Motor neuron (in vitro differentiated cells): ENCODE measurements at places on chromosomes 4 and X. TPM values are rescaled to one million over a fixed set of nuclear protein-coding genes. Genes with fewer than 3 reads are reported as not detected.
A peak's percentile ranks its signal among the peaks of the same experiment; 100 is the strongest.

GRCh38 chr4:155974476-155974749, 20.7 kb upstream of the CTSO start:
- ATAC-seq = no peak

The HTN3 gene
- total RNA-seq = not detected in 2 replicates

DNA sequence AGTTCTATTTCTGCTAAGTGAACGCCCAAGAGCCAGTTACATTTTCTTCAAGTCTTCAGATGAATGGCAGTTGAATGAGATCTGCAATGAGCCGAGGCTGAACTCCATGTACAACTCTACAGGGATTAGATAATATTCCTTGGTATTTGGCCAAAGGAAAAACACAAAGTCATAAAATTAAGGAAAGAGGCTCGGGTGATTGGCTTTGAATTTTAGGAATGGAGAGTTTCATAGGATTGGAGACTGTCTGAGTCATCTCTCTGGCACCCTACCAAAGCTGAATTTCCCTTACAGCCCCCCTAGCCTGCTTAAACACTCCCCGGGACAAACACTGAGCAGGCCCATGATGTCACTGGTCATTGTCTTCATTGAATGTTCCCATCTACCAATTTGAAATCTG, 188.0 kb upstream of the C1QTNF7 start:
- ATAC-seq = no peak

DNA sequence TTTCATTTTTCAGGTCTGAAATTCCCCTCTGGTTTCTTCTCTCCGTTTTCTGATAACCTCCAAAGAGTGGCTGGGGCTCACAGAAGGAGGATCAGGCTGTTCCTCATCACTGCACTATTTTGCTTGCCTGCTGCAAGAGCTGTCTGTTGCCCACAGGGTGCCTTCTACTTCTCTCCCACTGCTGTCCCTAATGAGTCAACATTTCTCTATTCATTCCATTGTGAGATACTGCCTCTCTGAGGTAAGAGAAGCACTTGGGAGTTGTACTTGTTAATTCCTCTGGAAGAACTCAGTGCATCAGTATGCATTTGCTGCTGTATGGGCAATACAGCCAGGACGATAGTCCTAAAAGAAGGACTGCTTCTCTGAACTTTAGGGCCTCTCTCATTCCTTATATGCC, 34.8 kb downstream of the CT47B1 start:
- ATAC-seq = no peak

DNA sequence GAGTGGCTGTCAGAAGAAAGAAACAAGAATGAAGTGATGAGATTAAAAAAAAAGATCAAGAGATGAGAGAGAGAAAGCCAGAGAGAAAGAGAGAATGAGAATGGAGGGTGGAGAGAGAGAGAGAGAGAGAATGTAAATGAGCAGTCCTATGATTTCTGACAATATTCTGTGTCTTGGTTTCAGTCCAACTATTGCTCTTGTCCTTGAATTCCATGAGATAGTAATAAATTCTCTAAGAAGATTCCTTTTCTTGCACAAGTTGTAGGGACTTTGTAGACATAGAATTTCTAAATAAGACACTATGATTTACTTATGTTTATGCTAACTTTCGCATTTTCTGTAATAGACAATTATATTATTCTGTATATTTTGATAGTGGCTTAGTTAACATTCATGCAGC, 149.6 kb upstream of the CTSO start:
- no peak for ATAC-seq

DNA sequence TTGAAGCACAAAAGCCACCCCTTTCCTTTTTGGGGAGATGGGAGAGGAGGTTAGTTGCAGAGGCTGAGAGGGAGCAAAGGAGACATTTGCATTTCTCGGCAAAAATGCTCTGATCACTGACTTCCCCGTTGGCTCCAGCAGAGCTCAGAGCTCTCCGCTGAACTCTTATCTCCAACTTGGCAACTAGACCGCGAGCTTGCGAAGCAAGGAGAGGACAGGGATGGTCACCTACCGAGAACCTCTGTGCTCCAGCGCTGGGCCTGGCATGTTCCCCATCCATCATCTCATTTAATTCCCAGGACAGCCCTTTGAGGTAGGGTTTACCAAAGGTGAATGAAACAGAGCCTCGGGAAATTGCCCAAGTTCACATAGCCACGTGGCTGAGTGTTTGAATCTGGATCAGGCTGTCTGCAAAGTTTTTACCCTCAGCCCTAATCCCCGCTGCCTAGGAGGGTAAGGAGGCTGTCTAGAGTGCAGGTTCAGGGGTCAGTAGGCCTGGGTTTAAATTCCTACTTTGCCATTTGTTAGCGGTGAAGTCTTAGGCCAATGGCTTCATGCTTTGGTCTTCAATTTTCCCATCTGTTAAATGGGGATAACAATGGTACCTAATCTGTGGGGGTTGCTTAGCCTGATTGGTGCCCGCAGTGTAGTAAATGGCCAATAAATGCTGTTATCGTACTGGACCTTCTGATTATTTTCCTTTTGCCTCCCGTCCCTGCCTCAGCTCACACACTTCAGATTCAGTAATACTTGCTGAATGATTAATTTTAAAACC, 3.8 kb upstream of the CITED1 start:
- no peak for ATAC-seq

The VSIG4 gene
- total RNA-seq = 0.16 TPM in 1 of 2 replicates, not detected in the other

- peak; percentile 47 for ATAC-seq
These were observed 21.2 kb upstream of the MSX1 start for GRCh38 chr4:4838051-4838935.

The RHOXF2 gene
- total RNA-seq = 0.98 and 1.2 TPM in 2 replicates

DNA sequence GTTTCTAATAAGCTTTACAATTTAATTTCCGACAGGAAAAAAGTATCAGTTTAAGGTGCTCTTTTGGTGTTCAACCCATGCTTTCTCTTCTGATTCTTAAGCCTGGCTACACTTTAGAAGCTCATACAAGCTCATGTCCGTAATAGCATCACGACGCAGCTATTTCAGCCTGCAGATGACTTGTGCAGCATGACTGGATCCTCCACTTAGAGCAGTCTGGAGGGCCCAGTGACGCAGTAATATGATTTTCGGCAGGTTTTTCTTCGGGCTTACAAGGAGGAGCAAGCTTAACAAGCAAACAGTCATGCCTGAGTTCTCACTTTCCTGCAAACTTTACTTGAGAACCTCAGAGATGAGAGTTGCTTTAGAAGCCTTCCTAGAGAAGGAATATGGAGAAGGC, 85.3 kb upstream of the MAML3 start:
- ATAC-seq = no peak

The XIAP gene
- 37.9 and 45.3 TPM in 2 replicates for total RNA-seq

- ATAC-seq = no peak
These were observed 15.2 kb downstream of the BCOR start for GRCh38 chrX:40082447-40083119.

GRCh38 chr4:98470366-98470765, 188.0 kb downstream of the TSPAN5 start:
- ATAC-seq = no peak

DNA sequence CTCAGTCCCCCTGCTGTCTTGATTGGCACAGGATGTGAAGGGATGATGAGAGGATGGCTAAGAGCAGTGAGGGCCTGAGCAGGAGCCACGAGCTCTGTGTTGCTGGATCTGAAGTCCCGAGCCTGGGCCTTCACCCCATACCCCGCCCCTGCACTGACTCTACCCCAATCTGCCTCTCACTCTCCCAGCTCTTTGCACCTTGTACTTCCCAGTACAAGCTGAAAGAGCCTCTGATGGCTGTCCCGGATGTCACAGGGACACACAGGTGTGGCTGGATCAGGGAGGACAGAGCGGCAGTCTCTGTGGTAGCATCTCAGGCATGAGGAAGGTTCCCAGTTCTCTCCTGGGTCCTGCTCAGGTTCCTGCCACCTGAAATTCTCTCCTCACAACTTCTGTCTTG, 103.6 kb downstream of the CHIC2 start:
- no peak for ATAC-seq

The VEGFC gene
- 1.4 and 1.9 TPM in 2 replicates for total RNA-seq

The CSN1S1 gene
- total RNA-seq = not detected in 2 replicates

- no peak for ATAC-seq
These were observed 41.0 kb downstream of the PRPS1 start for GRCh38 chrX:107669261-107669660.

The CSAG3 gene
- not detected in 2 replicates for total RNA-seq

The CTAG1B gene
- not detected in 2 replicates for total RNA-seq

The CENPVL1 gene
- total RNA-seq = 0.98 and 1.0 TPM in 2 replicates

The PLAC8 gene
- total RNA-seq = 0.25 TPM in 1 of 2 replicates, not detected in the other

DNA sequence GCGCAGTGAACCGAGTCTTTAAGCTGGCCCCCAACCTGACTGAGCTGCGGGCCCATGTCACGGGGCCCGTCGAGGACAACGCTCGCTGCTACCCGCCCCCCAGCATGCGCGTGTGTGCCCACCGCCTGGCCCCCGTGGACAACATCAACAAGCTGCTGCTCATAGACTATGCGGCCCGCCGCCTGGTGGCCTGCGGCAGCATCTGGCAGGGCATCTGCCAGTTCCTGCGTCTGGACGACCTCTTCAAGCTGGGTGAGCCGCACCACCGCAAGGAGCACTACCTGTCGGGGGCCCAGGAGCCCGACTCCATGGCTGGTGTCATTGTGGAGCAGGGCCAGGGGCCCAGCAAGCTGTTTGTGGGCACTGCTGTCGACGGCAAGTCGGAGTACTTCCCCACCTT, 2.2 kb downstream of the PLXNA3 start:
- ATAC-seq = no peak

DNA sequence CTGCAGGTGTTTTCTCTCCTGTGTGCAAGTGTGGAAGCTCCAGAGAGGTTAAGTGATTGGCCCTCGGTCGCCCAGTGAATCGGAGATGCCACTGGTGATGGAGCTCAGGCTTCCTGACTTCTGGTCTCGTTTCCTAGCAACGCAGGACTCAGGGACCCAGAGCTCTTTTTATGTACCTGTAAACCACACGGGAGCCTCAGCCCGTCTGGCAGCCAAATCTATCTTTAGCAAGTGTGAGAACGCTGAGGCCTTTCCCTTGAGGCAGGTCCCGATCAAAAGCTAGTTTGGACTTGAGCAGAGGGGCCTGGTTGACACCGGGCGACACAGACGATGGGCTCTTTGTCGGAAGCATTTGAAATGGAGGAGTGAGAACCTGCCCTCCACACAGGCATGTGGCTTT, 116.8 kb downstream of the SORCS2 start:
- peak; percentile 9 for ATAC-seq

The NHSL2 gene
- 5.0 and 8.5 TPM in 2 replicates for total RNA-seq

DNA sequence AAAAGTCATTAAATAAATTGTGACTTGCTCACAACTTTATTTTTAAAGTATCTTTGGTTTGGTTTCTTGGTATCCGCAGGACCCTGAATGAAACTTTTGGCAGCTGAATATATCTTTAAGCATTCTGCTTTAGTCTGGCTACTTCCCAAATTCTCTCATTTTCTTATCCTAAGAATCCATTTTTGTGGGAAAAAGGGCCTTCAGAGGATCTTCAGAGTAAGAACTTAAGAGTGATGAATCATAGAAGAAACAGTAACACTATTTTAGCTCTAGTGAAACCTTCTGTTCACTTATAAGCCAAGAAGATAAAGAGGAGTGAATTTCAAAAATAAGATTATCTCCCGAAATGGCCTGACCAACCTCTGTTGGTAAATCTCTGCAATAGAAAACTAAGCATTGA, 540.6 kb upstream of the MAGEB18 start:
- no peak for ATAC-seq

- peak; percentile 5 for ATAC-seq
These were observed 49.5 kb upstream of the ENPP6 start for GRCh38 chr4:184267206-184267608.

GRCh38 chr4:9845791-9846493, 64.5 kb downstream of the DRD5 start:
- ATAC-seq = no peak

The DSPP gene
- 0.46 TPM in 1 of 2 replicates, not detected in the other for total RNA-seq

GRCh38 chr4:40340030-40340429, 4.9 kb downstream of the CHRNA9 start:
- ATAC-seq = no peak

GRCh38 chr4:155943605-155944291, 9.9 kb downstream of the CTSO start:
- ATAC-seq = no peak

The ZNF185 gene
- total RNA-seq = 4.6 and 5.1 TPM in 2 replicates

GRCh38 chrX:22795671-22796070, 204.1 kb upstream of the DDX53 start:
- peak; percentile 64 for ATAC-seq

DNA sequence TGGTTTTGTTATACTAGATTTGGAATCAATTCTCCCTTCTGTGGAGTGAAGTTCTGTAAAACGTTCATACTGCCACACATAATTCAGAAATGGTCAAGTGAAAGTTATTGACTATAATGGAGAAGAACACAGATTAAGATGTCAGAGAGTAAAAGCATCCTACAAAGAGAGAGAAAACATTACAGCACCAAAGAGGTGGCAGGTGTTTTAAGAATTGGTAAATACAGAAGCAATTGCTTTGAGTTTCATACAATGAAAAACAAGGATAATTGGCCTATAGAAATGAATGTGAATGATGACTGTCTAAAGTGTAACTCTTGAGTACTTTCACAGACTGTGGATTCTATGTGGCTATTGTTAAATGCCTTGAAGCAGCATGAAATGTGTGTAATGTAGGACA, 435.6 kb upstream of the SMIM31 start:
- no peak for ATAC-seq

DNA sequence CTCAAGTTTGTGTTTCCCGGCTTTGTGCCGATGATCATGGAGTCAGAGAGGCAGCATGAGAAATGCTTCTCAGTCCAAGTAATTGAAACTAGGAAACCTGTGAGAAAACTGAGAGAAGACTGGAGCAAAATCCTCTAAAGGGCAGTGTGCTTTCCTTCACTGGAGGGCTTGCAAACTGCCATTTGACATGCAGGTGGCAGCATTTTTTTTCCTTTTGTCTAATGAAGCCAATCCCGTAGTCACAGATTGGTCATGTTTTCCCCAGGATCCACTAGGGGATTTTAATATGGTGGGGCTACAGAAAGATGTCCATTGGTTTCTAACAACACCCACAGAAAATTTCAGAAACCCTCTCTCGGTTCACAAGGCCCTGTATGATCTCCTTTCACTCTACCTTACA, 117.4 kb upstream of the NUDT10 start:
- no peak for ATAC-seq

The MGARP gene
- total RNA-seq = 0.50 and 0.91 TPM in 2 replicates

DNA sequence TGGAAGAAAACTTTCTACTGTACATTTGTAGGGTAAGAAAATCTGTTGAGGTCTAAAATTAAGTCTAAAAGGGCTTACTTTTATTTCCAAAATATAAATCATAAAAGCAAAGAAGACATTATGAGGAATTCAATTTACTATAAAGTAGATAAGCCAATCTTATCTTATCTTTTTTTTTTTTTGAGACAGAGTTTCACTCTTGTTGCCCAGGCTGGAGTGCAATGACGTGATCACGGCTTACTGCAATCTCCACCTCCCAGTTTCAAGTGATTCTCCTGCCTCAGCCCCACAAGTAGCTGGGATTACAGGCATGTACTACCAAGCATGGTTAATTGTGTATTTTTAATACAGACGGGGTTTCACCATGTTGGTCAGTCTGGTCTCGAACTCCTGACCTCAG, 166.9 kb downstream of the NR3C2 start:
- no peak for ATAC-seq

DNA sequence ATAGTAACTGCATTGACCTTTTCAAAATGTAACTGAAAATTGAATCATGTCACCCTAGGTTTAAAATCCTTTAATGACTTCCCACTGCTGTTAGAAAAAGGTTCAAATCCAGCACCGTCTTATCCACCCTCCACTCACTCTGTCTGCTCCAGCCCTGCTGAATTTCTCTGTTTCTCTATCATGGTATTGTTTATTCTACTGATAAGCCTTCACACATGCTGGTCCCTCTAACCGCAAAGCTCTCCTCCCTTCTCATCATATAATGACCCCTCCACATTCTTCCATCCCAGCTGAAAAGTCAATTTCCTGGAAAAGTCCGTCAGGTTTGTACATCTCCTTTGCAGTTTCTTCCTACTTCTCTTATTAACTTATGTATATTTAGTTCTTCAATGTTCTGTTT, 389.2 kb upstream of the F9 start:
- no peak for ATAC-seq
